GM12878 (cell line): ENCODE measurements at places on chromosomes 5 and 9. TPM values are rescaled to one million over a fixed set of nuclear protein-coding genes. Genes with fewer than 3 reads are reported as not detected.

DNA sequence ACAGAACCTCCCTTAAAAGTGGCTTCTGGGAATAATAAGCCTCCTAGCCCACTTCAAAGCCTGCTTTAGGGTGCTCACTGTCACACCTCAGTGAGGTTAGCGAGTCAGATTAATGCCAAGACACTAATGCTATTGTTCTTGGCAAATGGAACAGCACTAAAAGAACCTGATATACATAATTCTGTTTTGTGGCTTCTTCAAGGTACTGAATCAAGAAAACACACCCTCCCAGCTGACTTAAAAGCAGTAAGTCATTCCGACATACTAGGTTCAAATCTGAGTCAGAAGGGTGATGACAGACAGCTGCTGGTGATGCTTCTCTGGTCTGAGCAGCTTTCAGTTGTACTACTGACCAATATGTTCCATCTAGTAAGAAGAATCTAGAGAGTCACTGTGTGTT lies 121.6 kb downstream of the OXCT1 start:
- peak; percentile 77 for DNase-seq

The WNK2 gene
- polyA plus RNA-seq = not detected in 2 replicates

- no peak for DNase-seq
Measured at GRCh38 chr9:92564504-92564903, 28.7 kb upstream of the ECM2 start.

The PDGFRB gene
- 1.4 and 1.5 TPM in 2 replicates for polyA plus RNA-seq

The ADGRD2 gene
- polyA plus RNA-seq = not detected in 2 replicates

DNA sequence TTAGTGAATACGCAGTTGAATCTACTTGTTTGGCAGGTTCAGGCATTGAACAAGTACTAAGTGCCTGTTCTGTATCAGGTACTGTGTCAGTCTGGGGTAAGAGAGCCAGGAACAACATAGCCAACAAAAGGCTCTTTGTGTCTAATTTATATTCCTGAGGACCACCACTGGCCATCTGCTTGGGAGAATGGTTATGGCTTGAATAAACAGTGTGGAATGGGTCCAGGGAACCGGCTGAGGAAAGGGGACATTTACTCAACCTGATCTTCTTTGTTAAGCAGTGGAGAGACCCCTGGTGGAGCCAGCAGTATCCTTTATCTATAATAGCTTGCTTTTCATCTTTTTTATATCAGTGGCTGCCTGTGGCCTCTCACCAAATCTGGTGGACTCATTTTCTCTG lies 38.6 kb downstream of the EXOSC2 start:
- no peak for DNase-seq

DNA sequence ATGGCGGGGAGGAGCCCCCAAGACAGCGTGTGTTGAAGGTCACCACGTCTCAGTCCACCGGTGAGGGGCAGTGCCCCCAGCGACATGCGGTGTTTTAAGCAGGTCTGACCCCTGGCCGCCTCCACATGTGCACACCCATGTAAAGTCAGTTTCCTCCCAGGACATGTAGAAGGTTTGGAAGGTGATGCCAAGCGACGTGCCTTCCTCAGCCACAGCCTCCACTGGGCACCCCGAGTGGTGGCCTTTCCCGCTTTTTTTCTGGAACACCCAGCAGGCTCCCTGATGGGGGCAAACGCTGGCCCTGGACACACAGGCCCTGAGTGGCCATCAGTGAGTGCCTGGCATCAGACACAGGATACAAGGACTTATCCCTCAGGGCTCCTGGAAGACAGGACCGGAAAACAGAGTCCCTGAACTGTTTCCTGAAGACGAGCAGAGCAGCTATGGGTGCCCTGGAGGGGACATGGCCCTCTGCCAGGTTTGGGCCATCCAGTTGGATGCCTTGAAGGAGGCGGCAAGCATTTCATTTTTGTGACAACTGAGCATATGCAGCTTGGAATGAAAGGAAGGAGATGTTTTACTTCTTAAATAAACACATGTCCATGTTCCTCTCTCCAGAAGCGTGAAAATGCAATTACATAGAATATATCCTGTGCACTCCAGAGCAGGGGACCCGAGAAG lies 275.8 kb upstream of the IRX2 start:
- no peak for DNase-seq

The NCS1 gene
- polyA plus RNA-seq = not detected in 2 replicates

GRCh38 chr5:150124111-150124557 lies 31.5 kb downstream of the PDGFRB start:
- no peak for DNase-seq

- no peak for DNase-seq
Measured at GRCh38 chr9:78101247-78101646, 69.6 kb upstream of the GNAQ start.

DNA sequence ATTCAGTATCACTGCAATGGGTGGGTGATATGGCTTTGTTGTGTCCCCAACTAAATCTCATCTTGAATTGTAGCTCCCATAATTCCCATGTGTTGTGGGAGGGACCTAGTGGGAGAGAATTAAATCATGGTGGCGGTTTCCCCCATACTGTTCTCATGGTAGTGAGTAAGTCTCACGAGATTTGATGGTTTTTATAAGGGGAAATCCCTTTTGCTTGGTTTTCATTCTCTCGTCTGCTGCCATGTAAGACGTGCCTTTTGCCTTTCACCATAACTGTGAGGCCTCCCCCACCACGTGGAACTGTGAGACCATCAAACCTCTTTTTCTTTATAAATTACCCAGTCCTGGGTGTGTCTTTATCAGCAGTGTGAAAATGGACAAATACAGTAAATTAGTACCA lies 9.5 kb upstream of the NANS start:
- DNase-seq = no peak

- DNase-seq = no peak
Measured at GRCh38 chr5:113692891-113693457, 179.5 kb downstream of the YTHDC2 start.

The TCERG1 gene
- polyA plus RNA-seq = 80.3 and 91.7 TPM in 2 replicates

DNA sequence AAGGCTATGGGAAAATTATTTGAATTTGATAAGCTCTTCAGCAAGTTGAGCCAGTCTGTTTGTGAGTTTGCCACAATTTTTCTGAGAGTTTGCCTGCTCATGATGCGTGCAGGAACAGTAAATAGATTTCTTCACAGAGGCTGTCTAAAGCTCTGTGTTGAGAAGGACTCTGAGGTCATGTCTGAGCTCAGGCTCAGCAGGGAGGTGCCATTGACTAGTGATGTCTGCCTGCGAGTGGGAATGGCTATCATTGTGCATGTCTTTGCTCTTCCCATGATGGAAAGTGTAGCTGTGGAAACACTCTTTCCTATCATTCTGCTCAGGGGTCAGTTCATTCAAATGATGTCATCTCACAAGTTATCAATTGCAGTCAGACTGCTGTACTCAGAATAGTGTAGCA lies 142.8 kb downstream of the RASEF start:
- no peak for DNase-seq

DNA sequence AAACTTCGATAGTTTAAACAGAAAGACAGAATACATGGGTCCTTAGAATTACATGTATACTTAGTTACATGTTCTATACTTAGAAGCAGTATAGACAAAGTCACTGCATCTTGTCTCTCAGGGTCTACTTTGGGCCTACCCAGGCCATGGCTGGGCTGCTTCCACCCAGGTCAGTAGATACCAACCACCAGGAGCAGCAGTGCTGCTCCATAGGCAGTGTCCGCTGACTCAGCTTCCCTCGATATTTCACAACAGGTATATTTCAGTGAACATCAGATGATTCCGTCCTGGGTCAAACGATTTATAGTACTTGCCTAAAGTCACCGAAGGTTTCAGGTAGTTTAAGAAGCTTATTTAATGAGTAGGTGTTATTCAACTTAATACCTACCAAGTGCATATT lies 18.0 kb downstream of the IARS1 start:
- DNase-seq = no peak

- DNase-seq = no peak
Measured at GRCh38 chr9:20226345-20226744, 396.0 kb downstream of the MLLT3 start.

GRCh38 chr9:104970271-104970987 lies 42.5 kb upstream of the ABCA1 start:
- no peak for DNase-seq

DNA sequence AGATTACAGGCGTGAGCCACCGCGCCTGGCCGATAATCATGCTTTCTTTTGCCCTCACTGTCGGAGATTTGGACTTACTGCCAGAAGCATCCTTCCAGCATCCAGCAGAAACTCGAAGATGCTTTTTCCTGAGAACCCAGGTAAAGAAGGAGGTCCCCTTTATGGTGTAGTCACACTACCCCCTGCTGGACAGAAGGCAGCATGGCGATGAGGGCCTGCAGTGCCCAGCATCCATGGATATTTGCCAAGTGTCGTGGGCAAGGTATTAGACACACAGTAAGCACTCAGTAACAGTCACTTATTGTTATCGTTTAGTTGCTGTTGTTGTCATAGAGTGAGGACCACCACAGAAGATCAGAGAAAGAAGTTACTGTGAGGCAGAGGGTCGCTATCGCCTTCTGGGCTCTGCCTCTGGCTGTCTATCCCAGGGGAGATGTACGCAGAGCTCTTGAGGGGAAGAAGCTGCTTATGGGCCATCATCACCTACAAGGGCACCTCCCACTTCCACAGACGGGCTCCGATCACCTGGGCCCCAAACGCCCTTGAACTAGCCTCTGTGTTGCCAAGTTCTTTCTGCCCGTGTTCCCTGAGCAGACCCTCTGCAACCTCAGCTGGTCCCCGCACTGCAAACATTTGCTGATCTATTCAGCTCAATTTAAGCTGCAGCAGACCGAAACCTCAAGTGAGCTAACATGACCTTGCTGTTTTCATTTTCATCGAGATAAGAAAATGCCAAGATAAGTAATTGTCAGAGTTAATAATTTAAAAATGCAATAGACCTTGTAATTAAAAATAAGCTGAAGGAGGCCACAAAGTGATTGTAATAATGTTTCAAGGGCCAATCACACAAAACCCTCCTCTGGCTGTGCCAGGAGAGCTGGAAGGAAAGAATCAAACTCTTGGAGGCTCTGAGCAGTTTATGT lies 23.9 kb downstream of the C5orf15 start:
- no peak for DNase-seq
